ENCODE measurements at places on chromosomes 7 and 10. TPM values are rescaled to one million over a fixed set of nuclear protein-coding genes. Genes with fewer than 3 reads are reported as not detected.

DMBT1 gene
- not detected for total RNA-seq

EPHA1 gene
- total RNA-seq = not detected

PFKFB3 gene
- 34.6 TPM for total RNA-seq

TYW1 gene
- total RNA-seq = 17.7 TPM

GJD4 gene
- under 0.01 TPM for total RNA-seq

C10orf53 gene
- not detected for total RNA-seq

ATP5F1C gene
- 260 TPM for total RNA-seq

RBAK gene
- total RNA-seq = 5.8 TPM

CCDC172 gene
- not detected for total RNA-seq

HIPK2 gene
- 21.6 TPM for total RNA-seq

DNA2 gene
- 5.3 TPM for total RNA-seq

DLG5 gene
- 13.0 TPM for total RNA-seq

GSDME gene
- 45.8 TPM for total RNA-seq

GARIN1A gene
- total RNA-seq = 0.28 TPM
